ENCODE measurements at places on chromosomes 4 and X. TPM values are rescaled to one million over a fixed set of nuclear protein-coding genes. Genes with fewer than 3 reads are reported as not detected.

CTAG1B gene
- not detected for total RNA-seq

DNA sequence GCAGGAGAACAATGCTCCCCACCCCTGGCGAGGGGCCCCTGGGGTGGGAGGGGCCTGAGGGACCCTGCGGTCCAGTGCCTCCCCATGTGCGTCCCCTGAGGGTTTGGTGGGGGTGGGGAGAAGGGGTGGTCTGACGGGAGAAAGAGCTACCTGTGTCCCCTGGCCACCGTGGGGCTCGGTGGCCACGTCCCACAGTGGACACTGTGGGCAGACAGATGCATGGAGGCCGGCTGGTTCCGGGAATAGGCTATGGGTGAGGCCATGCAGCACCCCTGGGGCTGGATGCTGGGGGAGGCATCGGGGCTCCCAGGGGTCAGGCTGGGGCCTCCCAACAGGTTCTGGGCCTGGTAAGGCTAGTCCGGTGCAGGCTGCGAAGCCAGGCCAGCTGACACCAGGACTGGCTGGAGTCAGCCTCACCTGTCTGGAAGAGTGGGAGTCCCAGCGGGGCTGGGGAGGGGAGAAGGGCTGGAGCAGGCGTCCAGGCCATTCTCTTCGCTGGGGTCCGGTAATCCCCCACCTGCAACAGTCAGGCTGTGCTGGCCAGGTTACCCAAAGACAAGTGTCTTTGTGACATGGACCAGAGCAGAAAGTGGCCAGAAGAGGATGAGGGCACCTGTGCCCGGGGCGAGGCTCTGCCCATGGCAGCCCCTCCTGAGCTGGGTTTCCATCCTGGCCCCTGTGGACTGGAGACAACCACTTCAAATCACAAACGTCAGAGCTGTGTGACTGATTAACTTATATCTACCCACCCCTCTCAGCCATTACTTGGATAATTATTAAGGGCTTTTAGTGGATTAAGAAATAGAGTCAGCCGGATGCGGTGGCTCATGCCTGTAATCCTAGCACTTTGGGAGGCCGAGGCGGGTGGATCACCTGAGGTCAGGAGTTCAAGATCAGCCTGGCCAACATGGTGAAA, 1.4 kb upstream of the FAM53A start:
- DNase-seq, result no peak

- DNase-seq, result no peak
These were observed 321.9 kb upstream of the GIMD1 start for GRCh38 chr4:106690487-106690886.

DNA sequence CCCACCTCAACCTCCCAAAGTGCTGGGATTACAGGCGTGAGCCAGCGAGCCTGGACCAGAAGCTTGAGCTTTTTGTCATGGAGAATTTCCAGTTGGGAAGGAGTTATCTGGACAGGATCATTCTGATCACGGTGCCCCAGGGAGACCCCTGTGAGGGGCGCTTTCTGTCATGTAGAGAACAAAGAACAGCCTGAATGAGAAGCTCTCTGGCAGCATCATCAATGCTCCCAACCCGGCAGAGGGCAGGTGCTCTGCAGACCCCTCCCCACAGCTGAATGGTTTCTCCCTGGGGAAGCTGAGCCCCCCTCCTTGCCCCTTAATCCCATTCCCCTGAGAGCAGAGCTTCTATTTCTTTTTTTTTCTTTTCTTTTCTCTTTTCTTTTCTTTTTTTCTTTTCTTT, 7.3 kb upstream of the CSF2RA start:
- DNase-seq, result no peak

DNA sequence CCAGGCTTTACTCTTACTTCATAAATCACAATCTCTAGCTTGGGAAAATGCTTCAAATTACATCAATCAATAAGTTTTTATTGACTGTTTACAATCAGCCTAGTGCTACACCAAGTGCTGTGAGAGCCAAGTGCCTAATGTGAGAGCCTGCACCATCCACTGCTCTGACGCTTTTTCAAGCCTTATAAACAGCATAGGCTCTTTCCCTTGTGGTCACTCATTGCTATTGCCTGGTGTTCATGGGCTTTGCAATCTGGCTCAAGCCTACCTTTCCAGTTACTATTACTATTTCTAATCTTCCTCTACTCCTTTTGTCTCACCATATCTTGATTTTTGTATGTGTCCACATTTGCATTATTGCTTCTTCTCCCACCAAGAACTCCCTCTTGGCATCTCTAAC, 77.0 kb downstream of the REELD1 start:
- no peak for DNase-seq

GRCh38 chrX:77223046-77223445, 224.1 kb upstream of the FGF16 start:
- no peak for DNase-seq
